Vagina (tissue), 2 donors: ENCODE measurements at places on chromosomes 3 and 15.

DNA sequence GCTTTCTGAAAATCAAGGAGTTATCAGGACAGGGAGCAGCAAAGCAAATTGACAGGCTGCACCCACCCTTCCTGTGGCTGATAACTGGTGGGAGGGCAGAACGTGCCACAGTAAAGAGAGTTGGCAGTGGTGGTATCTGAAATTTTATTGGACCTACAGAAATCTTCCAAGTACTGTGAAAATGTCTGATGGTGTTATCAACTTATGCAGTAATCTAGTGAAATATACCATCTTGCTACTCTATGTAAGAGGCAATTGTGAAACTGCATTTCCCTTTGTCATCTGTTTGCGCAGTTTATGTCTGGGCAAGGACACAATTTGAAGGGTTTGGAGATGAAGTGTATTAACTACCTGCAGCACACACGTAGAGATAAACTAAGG lies 1.5 kb downstream of the PLCL2 start:
- no peak for DNase-seq
- H3K4me3 ChIP-seq = peak overlapping the region; percentile 73
- no peaks in the 10 kb centered on the region for H3K36me3 ChIP-seq
- peaks cover 39% of the 10 kb centered on the region for H3K4me1 ChIP-seq

- H3K4me3 ChIP-seq = no peak overlapping the region
- no peaks in the 10 kb centered on the region for H3K4me1 ChIP-seq
- H3K27me3 ChIP-seq = no peaks in the 10 kb centered on the region
- no peak overlapping the region for H3K27ac ChIP-seq
- no peak for DNase-seq
These were observed 72.7 kb downstream of the UBE2E2 start for GRCh38 chr3:23275814-23276213.

DNA sequence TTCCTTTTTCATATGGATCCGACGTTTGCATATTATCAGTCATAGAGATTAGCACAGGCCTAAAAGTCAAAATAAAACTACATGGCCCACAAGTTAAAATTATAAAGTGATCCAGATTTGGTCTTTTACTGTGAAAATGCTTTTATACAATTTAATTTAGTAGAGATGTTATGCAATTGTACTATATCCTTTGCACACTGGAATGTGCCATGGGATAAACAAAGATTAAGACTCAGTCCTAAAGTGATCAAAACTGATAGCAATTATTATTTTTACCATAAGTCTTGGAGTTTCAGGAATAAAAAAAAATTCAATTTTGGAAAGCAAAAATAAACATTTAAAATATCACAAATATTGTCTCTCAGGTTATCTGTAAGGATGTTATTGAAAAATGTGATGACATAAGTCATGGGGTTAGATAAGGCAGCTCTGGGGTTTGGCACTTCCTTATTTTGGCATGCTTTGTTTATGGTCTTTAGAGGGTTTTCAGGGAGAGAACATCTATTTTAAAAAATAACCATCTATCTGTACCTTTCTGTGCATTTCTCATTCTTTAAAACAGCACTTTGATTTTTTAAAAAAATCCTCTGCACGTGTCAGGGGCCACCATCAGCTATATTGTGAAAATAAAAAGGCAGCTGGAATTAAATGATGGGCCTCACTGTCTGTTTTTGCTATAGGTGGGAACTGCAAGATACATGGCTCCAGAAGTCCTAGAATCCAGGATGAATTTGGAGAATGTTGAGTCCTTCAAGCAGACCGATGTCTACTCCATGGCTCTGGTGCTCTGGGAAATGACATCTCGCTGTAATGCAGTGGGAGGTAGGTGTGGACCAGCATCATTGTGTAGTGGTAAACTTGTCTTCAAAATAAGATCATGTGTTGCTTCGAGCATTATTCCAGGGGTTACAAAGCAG lies 67.3 kb downstream of the TGFBR2 start:
- peaks cover 55% of the 10 kb centered on the region for H3K36me3 ChIP-seq
- H3K4me3 ChIP-seq = no peak overlapping the region
- peaks cover 54% of the 10 kb centered on the region for H3K4me1 ChIP-seq
- DNase-seq = no peak
- peak overlapping the region; percentile 29 for H3K27ac ChIP-seq

DNA sequence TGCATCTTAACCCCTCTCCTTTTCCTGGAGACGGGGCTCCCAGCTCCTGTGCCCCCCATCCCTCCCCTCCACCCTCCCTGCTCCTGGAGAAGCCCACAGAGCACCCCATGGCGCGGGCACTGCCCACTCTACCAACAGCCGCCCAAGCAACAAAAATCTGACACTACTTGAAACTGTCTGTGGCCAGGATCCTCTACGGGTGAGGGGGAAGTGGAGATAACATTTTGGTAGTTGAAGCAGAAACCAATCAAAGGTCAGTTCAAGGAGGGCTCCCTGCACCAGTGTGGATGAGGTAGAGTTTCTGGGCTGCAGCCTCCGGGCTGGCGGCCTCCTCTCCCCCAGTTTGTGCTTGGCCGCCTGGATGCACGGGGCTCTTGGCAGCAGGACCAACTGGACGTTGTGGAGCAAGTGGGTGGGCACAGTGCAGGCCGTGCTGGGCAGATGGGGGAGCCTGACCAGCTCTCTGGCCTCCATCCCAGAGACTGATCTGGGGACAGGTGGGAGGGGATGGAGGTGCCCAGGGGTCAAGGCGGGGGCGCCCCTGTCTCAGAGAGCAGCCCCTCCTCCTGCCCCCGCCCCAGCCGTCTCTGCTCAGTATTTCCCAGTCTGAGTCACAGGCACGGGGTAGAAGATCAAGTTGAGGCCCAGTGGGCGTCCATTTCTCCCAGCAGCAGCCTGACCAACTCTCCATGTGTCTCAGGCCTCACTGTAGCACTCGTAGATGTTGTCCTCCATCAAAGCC lies 12.8 kb downstream of the H1-8 start:
- H3K4me3 ChIP-seq = no peak overlapping the region
- H3K27ac ChIP-seq = peak overlapping the region; percentile 85
- no peaks in the 10 kb centered on the region for H3K27me3 ChIP-seq
- peaks cover 85% of the 10 kb centered on the region for H3K4me1 ChIP-seq

- H3K27ac ChIP-seq = no peak overlapping the region
- H3K4me3 ChIP-seq = no peak overlapping the region
- DNase-seq = no peak
- H3K4me1 ChIP-seq = no peaks in the 10 kb centered on the region
These were observed 91.3 kb downstream of the LARS2 start for GRCh38 chr3:45479621-45480035.

DNA sequence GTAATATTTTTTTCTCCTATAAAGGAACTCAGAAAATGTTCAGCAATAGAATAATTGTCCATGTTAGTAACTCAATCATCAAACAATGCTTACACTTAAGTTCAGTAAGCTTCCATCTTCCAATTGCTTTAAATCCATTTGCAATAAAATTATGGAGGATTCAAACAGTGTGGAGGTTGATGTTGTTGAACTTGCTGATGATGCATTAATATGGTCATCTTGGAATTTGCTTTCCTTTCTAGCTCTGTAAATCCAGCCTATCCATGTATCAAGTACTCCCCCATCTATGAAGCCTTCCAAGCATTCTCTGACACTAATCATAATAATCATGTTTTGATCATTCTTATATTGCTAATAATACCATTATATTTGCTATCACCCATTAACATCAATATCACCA lies 378.4 kb upstream of the CNTN3 start:
- H3K36me3 ChIP-seq = no peaks in the 10 kb centered on the region
- no peaks in the 10 kb centered on the region for H3K27me3 ChIP-seq
- no peaks in the 10 kb centered on the region for H3K4me1 ChIP-seq
- H3K4me3 ChIP-seq = no peak overlapping the region
- H3K27ac ChIP-seq = no peak overlapping the region

- no peaks in the 10 kb centered on the region for H3K4me1 ChIP-seq
- peak; percentile 77 for DNase-seq
- H3K4me3 ChIP-seq = no peak overlapping the region
- H3K36me3 ChIP-seq = no peaks in the 10 kb centered on the region
These were observed 243.5 kb upstream of the TRIM42 start for GRCh38 chr3:140434261-140434905.

- no peak overlapping the region for H3K27ac ChIP-seq
- H3K4me3 ChIP-seq = no peak overlapping the region
- DNase-seq = no peak
- no peaks in the 10 kb centered on the region for H3K27me3 ChIP-seq
- H3K36me3 ChIP-seq = no peaks in the 10 kb centered on the region
These were observed 92.6 kb upstream of the ZBTB20 start for GRCh38 chr3:115239717-115240116.

DNA sequence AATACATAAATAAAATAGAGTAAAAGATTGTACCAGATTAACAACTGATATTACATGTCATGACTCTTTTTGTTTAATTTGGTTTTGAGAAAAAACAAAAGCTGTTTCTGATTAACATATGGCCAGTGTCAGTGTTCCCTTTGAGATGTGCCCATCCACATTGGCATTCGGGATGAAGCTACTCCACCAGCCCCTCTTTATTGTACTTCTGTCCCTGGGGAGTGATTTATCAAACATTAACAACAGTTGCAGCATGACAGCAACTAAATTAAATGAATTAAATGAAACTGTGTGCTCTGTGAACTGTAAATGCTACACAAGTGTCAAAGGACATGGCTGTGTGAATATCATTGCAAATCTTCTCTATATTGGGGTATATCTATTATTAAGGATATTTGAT lies 25.9 kb upstream of the MTMR10 start:
- DNase-seq = no peak
- H3K27ac ChIP-seq = no peak overlapping the region
- H3K4me1 ChIP-seq = no peaks in the 10 kb centered on the region
- no peak overlapping the region for H3K4me3 ChIP-seq

DNA sequence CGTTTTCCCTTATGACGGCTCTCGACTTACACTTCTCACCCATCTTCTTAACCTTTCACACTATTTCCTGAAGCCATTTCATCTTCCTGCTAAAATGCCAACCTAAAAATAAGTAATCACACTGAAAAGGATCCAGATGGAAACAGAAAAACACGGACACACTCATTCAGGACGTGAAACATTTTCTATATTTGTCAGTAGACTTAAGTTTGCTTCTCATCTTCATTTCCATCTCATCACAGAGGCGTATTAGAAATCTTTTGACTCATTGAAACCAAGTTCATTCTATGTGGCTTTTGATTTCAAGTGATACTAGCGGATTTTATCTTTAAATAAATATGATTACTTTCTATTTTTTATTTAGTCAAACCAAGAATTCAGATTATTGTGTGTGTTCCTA lies 27.4 kb upstream of the DLG1 start:
- H3K4me3 ChIP-seq = no peak overlapping the region
- H3K27me3 ChIP-seq = no peaks in the 10 kb centered on the region
- H3K27ac ChIP-seq = no peak overlapping the region
- no peak for DNase-seq

- no peak for DNase-seq
- H3K4me3 ChIP-seq = no peak overlapping the region
- H3K4me1 ChIP-seq = no peaks in the 10 kb centered on the region
These were observed 362.7 kb upstream of the CFAP20DC start for GRCh38 chr3:59412516-59412915.

GRCh38 chr15:22952796-22953579 lies 27.2 kb downstream of the CYFIP1 start:
- no peak overlapping the region for H3K27ac ChIP-seq
- no peaks in the 10 kb centered on the region for H3K27me3 ChIP-seq
- no peak overlapping the region for H3K4me3 ChIP-seq
- H3K36me3 ChIP-seq = no peaks in the 10 kb centered on the region

DNA sequence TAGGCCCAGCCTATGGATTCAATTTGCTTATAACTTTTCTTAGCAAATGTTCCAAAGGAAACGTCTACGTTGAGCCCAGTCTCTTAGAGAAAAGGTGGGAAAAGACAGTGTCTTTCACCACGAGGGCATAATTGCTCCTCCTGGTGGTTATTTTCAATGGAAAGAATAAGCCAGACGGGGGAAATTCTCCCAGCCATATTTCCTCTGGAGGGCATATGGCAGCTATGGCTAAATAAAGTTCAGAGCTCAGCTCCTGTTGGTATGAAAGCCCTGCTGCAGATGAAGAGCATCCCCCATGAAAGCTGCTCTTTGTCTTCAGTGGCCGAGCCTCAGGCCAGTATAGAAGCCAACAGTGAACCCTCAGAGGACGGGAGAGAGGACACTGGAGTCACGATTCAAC lies 297.9 kb downstream of the RYR3 start:
- no peaks in the 10 kb centered on the region for H3K4me1 ChIP-seq
- DNase-seq = no peak
- no peak overlapping the region for H3K27ac ChIP-seq
- no peak overlapping the region for H3K4me3 ChIP-seq
- H3K27me3 ChIP-seq = no peaks in the 10 kb centered on the region
- no peaks in the 10 kb centered on the region for H3K36me3 ChIP-seq

GRCh38 chr3:100893108-100893507 lies 100.1 kb downstream of the ABI3BP start:
- H3K36me3 ChIP-seq = no peaks in the 10 kb centered on the region
- DNase-seq = no peak
- no peak overlapping the region for H3K4me3 ChIP-seq
- H3K27ac ChIP-seq = no peak overlapping the region
- H3K27me3 ChIP-seq = no peaks in the 10 kb centered on the region

- no peaks in the 10 kb centered on the region for H3K36me3 ChIP-seq
- DNase-seq = peak; percentile 76
- no peak overlapping the region for H3K4me3 ChIP-seq
These were observed 228.0 kb downstream of the VPS13C start for GRCh38 chr15:61832223-61832622.

GRCh38 chr15:92520914-92521623 lies 127.4 kb downstream of the ST8SIA2 start:
- no peaks in the 10 kb centered on the region for H3K27me3 ChIP-seq
- no peak overlapping the region for H3K4me3 ChIP-seq
- no peak overlapping the region for H3K27ac ChIP-seq
- no peaks in the 10 kb centered on the region for H3K36me3 ChIP-seq

DNA sequence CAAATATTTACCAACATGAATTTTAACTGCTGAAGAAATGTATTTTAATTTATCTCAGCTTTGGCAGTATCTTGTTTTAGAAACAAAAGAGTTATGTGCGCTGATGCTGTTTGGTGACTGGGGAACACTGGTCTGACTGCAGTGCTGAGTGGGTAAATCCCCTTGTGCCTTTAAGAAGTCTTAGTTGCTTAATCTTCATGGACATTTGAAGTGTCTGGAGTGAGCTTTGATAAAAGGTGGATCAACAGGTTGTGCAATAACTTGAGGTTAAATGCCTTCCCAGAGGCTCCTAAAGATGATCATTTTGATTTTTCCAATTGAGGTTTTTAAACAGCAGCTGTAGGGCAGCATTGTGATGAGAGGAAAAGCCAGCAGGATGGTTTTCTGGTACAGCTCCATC lies 68.7 kb downstream of the TP63 start:
- no peak overlapping the region for H3K4me3 ChIP-seq
- no peaks in the 10 kb centered on the region for H3K4me1 ChIP-seq
- no peak overlapping the region for H3K27ac ChIP-seq
- no peaks in the 10 kb centered on the region for H3K27me3 ChIP-seq

DNA sequence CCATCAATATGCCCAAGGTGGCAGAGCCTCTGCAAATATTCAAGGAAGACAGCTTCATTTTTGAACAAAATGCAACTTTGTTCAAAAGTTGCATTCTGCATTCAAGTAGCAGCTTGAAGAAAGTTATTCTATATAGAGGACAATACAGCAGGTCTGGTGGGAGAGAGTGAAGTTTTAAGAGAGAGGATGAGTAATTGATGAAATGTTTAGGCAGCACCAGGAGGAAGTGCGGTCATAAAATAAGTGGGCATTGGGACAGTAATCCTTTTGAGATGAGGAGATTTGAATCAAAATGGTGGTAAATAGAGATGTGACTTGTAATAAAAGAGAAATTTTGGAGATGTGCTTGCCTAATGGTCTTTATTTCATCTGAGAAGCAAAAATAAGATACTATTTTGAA lies 607.3 kb upstream of the ZNF385D start:
- H3K36me3 ChIP-seq = no peaks in the 10 kb centered on the region
- DNase-seq = no peak
- H3K4me1 ChIP-seq = no peaks in the 10 kb centered on the region
- no peak overlapping the region for H3K27ac ChIP-seq
- no peak overlapping the region for H3K4me3 ChIP-seq
- no peaks in the 10 kb centered on the region for H3K27me3 ChIP-seq
